ENCODE measurements at places on chromosomes 7 and 10.
A peak's percentile ranks its signal among the peaks of the same experiment; 100 is the strongest.

DNA sequence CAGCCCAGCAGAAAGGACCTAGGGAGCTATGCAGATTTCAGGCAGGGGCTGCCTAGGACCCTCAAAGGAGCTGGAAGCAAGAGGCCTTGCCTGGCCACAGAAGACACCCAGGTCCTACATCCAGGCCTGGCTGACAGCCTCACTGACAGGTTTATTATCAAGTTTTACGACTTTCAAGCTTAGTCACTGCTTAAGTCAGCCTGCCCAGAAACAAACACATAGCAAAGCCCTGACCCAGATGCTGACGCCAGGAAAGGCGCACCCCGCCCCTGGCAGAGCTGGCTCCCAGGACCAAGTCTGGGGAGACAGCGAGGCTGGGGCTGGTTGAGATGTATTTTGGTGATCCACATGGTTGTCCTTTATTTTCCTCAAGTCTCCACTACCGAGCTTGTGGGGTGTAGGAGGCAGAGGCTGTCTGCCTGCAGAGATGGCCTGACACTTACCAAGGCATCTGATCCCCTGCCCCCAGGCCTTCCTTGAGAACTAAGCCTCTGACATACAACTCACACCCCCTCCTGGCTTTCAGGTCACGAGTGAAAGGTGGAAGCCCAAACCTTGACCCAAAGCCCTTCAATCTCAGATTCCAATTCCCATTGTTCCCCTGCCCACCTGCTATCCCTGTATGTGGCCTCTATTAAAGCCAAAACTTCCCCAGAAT, 80.7 kb upstream of the EMX2 start:
- DNase-seq = peak; percentile 30

DNA sequence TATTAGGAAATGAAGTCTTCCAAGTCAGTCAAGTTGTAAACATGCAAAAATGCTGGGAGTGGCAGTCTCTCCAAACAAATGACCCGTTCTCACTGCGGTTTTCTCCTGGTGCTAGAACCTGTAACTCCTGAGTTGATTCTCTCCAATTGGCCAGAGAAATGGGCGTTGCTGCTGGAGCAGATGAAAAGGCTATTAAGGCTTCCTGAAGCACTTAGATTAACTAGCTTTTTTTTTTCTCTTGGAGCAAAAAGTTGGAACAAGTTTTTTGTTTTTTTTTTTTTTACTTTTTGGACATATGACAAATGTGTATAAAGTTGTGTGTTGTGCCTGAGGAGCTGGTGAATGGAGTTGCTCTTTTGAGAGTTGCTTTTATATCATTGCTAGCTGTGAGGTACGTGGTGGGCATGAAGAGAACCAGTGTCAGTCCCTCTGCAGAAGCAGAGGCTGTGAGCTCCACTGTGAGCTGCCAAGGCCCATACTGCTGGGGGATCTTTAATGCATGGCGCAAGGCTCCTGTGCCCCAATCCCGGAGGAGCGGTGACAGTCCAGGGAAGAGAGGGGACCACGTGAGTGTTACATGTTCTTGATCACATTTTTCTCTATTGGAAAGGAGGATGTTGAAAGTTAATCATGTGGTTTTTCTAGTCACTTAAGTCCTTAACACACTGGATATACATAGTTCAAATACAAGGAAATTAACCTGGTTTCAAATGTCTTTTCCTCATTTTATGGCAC, 393.6 kb upstream of the GALNT17 start:
- no peak for DNase-seq

GRCh38 chr10:112447620-112447928, 559 bp downstream of the VTI1A start:
- no peak for DNase-seq

- DNase-seq = no peak
Observed at GRCh38 chr7:133502972-133503371, 250.1 kb downstream of the EXOC4 start.

- no peak for DNase-seq
Observed at GRCh38 chr10:44995914-44996669, 4.6 kb upstream of the ZNF22 start.

DNA sequence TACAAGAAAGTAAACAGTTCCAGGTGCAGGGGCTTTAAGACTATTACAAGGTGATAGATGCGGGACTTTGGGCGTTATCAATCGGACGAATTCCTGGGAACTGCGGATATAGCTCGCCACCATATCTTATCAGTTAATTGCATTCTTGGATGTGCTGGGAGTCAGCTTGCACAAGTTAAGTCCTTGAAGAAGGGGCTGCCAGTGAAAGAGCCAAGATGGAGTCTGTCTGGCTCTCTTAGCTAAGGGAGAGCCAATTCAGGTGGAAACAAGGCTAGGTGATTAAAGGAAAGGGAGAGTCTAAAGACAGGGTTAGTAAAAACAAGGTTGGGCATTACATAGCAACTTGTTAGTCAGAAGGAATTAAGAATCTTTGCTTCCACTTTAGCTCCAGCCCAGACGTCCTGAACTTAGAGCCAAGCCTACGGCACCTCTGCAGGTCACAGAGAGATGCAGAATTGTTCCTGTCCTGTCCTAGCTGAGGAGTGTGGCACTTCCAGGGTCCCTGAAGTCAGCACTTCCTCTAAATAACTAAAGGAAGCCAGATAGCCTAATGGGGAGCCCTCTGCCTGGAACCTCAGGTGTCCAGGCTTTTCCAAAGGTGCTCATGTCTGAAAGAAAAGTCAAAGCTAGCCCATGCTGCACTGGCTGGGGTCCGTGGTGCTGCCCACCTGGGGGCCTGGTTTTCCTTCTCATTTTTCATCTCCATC, 17.3 kb downstream of the ZC3HAV1 start:
- DNase-seq = no peak

DNA sequence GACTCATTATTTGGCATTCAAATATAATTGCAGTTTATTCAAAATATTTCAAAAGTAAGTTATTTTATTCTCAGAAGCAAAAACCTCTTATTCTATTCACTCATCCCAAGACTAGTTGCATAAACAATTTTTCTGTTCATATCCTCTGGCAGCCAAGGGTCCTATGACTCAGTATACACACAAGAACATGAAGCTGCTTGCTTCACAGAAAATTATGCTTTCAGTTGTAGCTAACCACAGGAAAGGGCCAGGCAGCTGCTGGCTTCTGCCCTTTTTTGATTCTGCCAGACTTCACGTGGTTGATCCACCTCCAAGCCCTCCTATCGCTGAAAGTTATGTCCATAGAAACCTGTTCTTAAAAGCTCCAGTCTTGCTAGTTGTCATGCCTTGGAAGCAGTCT, 108.8 kb downstream of the ABCA13 start:
- no peak for DNase-seq

GRCh38 chr7:92763636-92764423, 72.5 kb downstream of the CDK6 start:
- peak; percentile 76 for DNase-seq

DNA sequence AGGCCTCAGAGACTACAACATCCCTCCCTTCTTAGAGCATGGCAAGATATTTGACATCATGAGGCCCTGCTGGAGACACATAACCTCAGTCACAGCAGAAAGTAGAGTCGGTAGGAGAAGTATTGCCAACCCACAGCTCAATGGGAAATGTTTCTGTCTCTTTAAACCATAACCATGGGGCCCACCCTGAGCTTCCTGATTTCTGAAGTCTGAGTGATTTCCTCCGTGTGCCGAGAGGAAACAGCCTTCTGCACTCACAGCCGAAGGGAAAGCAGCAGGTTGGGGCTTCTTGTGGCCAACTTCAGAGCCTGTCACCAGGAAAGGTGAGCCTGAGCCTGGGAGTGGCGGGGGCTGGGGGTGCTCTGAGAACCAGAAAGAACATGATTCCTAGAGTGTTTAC, at the start of gene GIMAP1:
TSS of gene GIMAP1 (plus strand) at position 246 of the 400 bp plus-strand sequence. CDS start 2,435 bp downstream, outside the sequence.
- no peak for DNase-seq

- DNase-seq = no peak
Observed at GRCh38 chr10:48518986-48519385, 85.9 kb downstream of the ARHGAP22 start.

- DNase-seq = no peak
Observed at GRCh38 chr7:142796001-142796500, 25.3 kb downstream of the PRSS2 start.

DNA sequence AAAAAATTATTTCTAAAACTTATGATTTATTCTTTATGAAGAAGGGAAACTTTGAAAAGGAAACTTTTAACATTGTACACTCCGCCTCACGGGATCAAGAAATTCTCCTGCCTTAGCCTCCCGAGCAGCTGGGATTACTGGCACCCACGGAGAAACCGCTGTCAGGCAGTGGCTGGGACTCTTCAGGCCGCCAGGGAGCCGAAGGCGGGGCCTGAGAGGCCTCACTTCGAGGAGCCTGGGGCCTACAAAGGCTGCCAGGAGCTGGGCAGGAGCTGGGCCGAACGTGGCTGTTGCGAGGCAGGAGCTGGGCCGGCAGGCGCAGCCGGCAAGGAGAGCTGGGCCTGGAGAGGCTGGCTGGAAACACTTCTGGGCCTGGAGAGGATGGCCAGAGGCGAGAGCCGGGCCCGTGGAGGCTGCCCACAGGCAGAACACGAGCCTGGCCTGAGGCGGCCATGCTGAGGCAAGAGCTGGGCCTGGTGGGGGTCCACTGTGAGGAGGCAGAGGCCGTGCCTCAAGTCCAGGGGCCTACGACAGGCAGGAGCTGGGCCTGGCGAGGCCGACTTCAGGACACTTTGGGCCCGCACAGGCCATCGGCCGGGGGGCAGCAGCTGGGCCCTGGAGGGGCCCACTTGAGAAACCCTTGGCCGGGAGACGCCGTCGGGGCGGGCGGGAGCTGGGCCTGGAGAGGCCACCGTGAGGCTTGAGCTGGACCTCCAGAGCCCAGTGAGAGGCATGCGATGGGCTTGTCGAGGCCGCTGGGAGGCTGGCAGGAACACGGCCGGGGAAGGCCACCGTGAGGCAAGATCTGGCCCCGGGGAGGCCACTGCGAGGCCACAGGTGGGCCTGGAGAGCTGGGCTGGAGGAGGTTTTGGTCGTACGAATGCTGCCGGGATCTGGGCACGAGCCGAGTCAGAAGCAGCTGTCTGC, 23.7 kb downstream of the MDH2 start:
- no peak for DNase-seq

DNA sequence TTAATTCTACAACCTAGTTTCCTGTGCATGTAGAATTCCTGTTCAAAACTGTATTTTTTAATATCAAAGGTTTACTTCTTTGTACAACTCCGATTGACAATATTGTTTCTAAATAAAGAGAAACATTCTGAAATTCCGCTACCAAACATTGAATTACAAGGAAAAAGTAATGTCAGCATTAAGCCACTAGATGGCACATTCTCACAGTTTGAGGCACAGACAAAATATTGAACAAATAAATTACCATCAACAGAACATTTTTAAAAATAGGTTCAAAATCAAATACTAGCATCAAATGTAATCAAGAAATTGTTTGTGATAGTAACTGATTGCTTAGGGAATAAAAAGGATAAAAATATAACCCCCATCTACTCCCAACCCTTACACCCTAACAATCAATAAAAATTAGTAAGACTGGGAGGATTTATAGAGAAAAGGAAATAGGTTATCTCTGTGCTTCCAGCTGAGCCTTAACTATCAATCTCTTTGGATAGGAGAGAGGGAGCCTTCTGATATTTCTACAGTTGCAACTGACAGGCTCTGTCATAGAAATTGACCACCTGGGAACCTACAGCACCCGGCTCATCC, 86.6 kb upstream of the C7orf33 start:
- no peak for DNase-seq

- DNase-seq = peak; percentile 26
Observed at GRCh38 chr10:70232155-70232858, 922 bp downstream of the PPA1 start.

- DNase-seq = no peak
Observed at GRCh38 chr7:137753948-137754851, 92.6 kb downstream of the DGKI start.

DNA sequence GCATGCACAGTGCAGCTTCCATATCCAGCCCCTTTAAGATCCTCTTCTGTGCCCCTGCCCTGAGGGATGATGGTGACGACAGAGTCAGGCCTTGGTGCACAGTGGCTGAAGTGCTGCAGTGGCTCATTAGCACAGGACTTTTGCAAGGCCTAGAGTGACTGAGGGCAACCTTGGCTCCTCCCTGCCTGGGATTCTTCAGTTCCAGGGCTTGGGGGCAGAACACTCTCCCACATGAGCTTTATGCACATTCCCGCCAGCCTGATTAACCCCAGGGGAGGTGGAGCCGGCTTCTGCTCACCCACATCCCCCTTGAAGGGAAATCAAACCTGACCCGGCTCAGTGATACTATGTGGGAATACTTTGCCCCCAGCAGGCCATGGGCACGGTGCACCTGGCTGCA, 253.4 kb downstream of the GALNT17 start:
- no peak for DNase-seq

- DNase-seq = peak; percentile 38
Observed at GRCh38 chr10:123459371-123460091, 206.6 kb upstream of the GPR26 start.

- DNase-seq = no peak
Observed at GRCh38 chr7:81669476-81670105, 100.3 kb downstream of the HGF start.

DNA sequence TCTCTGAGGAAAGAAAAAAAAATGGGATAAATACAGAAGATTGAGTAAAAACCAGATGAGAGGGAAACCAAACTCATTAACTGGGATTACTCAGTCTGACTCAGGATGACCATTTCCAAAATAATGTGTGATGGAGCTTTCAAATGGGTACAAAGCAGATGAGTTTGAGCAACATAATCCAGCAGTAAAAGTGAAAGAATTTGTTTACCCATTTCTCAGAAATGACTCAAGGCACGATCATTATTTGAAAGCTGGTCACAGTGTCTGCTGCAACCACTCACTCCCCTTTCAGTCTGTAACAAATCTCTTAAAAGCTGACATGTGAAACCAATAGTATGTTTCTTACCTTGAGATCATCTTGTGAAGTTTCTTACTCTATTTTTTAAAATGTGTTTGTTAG, 104.7 kb upstream of the KLF14 start:
- no peak for DNase-seq

GRCh38 chr7:29853072-29853471, 46.8 kb downstream of the WIPF3 start:
- DNase-seq = no peak

DNA sequence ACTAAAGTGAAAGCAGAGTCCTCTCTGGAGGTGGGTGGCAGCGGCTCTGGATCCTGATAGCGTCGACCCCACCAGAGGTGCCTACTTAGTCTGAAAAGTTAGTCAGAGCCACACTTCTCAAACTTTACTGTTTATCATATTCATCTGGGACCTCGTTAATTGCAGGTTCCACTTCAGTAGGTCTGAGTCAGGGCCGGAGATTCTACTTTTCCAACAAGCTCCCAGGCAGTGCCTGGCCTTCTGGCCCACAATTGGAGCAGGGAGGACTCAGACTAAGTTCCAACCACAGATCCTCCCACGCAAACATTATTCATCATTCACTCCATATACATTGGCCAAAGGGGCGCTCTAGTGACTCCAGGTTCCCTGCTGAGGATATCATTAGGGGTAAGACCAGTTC, 78.1 kb downstream of the VSTM4 start:
- DNase-seq = peak; percentile 30

Data from iPS-NIHi11 (cell line).